ENCODE measurements at places on chromosomes 6 and 20.

- DNase-seq, result no peak
Measured at GRCh38 chr6:150068151-150068550, 770 bp downstream of the ULBP3 start.

GRCh38 chr20:50450881-50451752 lies 59.1 kb upstream of the PTPN1 start:
- DNase-seq, result no peak

DNA sequence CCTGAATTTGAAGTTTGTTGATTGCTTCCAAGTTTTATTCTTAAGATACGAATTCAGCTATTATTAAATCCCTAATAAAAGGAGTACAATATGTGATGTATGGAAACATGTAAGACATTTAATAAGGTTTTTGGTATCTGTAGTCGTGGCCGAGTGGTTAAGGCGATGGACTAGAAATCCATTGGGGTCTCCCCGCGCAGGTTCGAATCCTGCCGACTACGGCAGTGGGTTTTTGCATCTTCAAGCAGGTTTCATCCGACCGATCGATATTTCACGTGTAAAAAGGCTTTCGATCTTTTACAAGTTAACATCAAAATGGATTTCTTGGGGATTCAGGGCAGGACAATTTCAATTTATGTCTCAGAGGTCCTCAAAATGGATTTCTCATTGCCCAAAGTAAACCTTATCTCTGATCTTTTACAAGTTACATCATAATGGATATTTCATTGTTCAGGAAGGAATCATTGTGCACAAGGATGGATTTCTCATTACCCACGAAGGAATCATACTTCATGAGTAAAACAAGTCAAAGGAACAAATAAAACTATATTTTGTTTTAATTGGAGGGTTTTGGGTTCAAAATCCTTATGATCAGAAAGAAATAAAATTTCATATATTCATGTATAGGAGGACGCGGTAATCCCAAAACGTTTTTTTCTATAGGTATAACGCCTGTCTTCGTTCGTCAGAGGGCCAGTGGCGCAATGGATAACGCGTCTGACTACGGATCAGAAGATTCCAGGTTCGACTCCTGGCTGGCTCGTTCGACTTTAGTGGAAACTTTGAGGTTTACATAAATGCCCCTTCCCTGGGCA lies 37.3 kb upstream of the BTN3A2 start:
- no peak for DNase-seq

- DNase-seq, result no peak
Measured at GRCh38 chr6:31538805-31539400, 2.9 kb downstream of the DDX39B start.

- DNase-seq, result no peak
Measured at GRCh38 chr6:45822246-45822812, 193.3 kb downstream of the CLIC5 start.

GRCh38 chr6:132268209-132268608 lies 133.1 kb downstream of the MOXD1 start:
- no peak for DNase-seq

- DNase-seq, result no peak
Measured at GRCh38 chr20:48051794-48052474, 266.7 kb upstream of the SULF2 start.

DNA sequence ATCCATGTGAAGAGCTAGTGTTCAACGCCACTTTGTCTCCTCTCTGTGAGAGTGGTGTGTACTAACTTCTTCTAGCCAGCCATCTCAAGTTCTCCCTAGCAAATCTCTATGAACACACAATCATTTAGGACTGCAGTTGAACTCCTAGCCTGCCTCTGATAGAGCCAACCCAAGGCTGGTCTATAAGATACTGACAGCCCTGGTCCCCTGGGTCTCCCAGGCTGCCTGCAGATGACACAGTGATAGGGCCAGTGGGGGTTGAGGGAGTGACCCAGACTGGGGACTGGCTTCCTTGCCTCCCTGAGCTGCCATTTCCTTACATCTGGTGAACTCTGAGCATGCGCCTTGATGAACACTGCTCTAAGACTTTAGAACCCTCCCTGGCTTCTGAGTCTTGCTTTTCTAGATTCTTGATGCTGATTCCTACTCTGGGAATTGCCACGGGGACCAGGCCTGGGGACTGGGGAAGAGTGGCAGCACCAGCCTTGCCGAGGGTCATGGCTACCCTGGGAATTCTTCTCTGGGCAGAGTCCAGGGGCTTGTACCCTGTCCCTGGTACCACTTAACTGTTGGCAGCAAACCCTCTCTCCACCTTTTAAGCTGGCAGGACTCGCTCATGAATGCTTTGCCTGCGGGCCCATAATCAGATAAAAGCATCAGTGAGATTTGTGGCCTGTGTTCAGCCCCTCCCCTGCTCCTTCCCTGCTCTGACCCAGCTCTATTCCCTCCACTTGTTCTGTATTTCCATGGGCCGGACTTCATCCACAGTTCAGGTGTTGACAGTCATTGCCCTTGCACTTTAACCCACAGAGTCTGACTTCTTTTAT lies 130.8 kb upstream of the CHD6 start:
- DNase-seq, result no peak

- no peak for DNase-seq
Measured at GRCh38 chr20:25178563-25179438, 16.7 kb upstream of the ENTPD6 start.

DNA sequence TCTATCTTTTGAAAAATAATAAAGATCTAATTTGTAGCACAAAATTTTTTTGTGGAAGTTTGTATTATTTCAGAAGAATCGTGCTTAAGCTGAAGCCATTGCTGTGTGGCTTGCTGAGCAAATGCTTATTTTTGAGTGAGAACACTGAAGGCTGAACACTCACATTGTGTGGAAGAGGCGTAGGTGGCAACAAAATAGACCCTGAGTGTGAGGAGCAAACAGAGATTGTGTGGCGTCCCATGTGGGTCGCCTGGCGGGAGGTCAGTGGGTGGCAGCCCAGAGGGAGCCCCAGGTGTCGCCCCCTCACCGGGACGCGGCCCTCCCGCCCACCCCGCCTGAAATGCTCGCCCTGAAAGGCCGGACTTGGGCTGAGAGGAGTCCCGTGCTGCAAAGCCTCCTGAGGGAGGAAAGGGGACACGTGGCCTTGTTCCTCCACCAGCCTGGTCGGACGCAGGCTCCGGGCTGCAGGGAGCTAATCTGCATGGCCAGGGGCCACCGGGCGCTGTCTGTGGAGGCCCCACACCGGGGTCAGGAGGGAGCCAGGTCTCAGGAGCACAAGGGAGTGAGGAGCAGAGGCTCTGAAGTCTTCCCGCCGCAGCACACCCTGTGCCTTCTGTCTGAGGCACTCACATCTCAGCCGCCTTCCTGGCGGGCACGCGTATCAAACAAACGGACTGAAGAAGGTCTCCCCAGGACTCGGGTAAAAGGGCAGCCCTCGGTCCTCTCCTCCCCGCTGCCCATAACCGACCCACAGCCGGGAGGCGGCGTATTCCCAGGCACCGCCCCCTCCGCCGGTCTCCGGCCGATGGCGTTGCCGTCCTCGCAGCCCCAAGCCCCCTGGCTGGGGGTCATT lies 15.9 kb downstream of the DDO start:
- no peak for DNase-seq

GRCh38 chr6:116974526-116975316 lies 97.7 kb downstream of the RFX6 start:
- no peak for DNase-seq

DNA sequence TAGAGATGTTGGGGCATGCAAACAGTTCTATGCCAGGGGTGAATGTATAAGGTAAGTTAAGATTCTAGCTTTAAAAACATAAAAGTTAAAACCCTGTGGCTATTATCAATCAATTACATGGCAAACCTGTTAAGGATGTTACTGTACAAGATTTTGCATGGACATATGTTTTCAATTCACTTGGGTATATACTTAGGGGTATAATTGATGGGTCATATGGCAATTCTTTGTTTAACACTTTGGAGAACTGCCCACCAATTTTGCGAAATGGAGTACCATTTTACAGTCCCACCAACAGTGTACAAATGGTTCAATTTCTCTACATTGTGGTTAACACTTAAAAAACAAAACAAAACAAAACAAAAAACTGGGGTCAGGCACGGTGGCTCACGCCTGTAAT lies 9.4 kb upstream of the NCOA3 start:
- no peak for DNase-seq

DNA sequence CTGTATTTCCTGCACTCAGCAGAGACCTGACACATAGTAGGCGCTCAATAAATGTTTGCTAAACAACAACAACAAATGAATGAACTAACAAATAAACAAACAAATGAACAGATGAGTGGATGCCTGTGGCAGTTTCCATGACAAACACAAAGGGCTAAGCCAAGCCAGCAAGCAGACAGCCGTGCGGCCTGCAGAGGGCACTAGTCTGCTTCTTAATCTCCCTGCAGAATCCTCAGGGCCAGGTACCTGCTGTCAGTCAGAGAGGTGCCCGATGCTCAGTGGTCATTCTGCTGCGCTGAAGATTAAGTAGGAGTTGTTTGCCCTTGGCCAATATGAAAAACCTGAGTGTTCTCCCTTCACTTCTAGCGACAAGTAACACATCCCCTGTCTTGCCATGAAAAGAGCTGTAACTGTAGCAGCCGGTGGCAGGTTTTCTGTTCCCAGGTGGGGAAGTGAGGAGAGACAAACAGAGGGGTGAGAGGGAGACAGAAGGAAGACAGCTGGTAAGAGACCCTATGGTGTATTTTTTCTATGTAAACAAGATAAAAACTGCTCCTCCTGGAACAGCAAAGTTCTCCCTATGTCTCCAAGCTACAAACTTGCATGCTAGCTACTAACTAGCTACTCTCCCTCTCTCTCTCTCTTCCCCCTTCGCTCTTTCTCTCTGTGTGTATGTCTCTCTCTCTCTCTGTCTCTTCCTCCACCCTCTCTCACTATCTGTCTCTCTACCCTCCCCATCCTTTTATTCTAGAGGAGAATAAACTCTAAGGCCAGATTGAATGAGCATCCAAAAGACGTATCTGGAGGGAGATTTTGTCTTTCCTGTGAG lies at the start of gene MC3R:
TSS of gene MC3R (plus strand) at position 779 of the 829 bp plus-strand sequence. CDS start 112 bp downstream, outside the sequence.
- no peak for DNase-seq

DNA sequence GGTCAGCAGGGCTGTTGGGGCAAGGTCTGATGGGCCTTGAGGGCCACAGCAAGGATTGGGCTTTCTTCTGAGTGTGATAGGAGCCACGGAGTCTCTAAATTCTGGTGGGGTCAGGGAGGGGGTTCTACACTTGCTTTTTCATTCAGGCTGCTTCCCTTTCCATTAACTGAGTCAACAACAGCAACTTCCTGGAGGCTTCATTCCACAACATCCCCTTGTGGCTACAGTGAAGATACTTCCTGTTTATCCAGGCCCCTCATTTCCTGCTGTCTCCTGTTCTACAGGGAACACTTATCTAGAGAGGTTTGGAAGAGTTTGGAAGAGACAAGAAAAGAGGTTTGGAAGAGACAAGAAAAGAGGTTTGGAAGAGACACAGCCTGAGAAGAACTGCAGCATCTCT lies 144.8 kb upstream of the ENPP5 start:
- no peak for DNase-seq

- no peak for DNase-seq
Measured at GRCh38 chr6:84860509-84860908, 96.1 kb upstream of the TBX18 start.

GRCh38 chr20:49633643-49634042 lies 65.7 kb upstream of the PTGIS start:
- DNase-seq, result no peak

DNA sequence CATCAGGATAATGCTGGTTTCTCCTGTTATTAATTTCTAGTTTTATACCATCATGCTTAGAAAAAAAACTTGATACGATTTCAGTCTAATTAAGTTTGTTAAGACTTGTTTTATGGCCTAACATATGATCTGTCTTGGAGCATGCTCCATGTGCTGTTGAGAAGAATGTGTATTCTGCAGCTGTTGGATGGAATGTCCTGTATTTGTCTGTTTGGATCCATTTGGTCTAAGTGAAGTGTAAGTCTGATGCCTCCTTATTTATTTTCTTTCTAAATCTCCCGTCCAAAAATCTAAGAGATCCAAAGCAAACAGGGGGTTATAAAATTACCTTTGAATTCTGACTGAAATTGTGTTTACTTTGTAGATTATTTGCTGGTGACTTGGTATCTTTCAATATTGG lies 30.0 kb upstream of the PRND start:
- DNase-seq, result no peak

- no peak for DNase-seq
Measured at GRCh38 chr6:15378866-15379265, 133.0 kb downstream of the JARID2 start.

DNA sequence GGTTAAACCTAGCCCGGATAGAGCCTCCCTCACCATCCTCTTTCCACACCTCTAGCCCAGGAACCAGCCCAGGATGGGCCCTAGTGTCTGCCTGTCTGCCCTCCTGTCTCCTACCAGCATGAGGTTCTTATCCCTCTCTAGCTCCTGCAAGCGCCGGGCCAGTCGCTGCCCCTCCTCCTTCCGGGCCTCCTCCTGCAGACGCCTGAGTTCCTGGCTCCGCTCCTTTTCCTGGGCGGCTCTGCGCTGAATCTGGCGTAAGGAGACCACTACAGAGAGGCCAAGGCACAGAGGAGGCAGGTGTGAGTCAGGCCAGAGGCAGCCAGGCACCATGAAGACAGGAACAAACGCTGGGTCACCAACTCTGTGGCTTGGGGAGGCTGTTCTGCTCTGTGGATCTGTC lies 4.3 kb upstream of the PSORS1C2 start:
- DNase-seq, result no peak

DNA sequence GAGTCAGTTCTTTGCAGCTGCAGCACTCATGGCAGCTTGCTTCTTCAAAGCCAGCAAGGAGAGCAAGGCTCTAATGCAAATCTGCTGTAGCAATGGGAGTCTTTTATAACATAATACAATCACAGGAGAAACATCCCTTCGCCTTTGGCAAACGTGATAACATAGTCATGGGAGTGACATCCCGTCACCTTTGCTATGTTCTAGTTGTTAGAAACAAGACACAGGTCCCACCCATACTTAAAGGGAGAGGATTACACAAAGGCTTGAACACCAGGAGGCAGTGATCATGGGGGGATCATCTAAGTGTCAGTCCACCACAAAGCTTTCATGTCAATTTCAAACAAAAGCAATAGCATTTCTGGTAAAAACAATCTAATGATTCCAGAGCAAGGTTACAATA lies 40.1 kb upstream of the PHACTR2 start:
- no peak for DNase-seq

GRCh38 chr20:40941133-40941610 lies 87.5 kb upstream of the TOP1 start:
- no peak for DNase-seq

DNA sequence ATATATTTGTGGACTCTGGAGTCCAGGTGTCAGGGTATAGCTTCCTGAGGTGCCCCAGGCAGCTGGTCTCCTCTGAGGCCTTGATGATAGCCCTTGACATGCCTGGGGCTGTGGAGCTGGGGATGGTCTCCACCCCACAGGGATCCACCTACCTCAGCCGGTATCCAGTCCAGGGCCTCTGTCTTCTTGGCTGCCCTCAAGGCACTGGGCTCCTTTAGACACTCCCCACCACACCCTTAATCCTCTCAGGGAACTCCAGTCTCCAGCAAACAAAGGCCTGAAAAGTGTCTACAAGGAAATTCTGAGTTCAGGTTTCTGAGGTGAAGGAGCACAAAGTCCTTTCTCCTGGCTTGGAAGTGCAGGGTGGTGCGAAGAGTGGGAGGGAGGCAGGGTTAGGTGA lies 44.6 kb upstream of the DDR1 start:
- no peak for DNase-seq

Measured in NCI-H1436 treated with DMSO at 0.1 percent for 48 hours (cell line).